ENCODE measurements at places on chromosomes 12 and 14.

- no peak for DNase-seq
Measured at GRCh38 chr14:105219753-105220152, 28.6 kb upstream of the BTBD6 start.

- DNase-seq, result no peak
Measured at GRCh38 chr12:24746006-24746671, 202.8 kb downstream of the BCAT1 start.

DNA sequence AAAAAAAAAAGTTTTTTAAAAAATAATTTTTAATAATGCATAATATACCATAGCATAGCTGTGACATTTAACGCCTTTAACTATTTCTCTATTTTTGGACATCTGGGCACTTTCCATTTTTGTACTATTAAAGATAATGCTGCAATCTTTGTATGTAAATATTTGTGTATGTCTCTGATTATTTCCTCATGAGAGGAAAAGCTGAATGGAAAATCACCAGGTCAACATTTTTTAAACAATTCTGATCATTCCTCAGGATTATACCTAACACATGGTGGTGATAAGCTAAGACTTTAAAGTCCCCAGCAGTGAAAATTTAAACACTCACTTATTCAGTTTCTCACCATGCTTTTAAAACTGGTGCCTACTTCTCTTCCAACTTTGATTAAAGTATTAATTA, 31.3 kb upstream of the NR1H4 start:
- DNase-seq, result no peak

DNA sequence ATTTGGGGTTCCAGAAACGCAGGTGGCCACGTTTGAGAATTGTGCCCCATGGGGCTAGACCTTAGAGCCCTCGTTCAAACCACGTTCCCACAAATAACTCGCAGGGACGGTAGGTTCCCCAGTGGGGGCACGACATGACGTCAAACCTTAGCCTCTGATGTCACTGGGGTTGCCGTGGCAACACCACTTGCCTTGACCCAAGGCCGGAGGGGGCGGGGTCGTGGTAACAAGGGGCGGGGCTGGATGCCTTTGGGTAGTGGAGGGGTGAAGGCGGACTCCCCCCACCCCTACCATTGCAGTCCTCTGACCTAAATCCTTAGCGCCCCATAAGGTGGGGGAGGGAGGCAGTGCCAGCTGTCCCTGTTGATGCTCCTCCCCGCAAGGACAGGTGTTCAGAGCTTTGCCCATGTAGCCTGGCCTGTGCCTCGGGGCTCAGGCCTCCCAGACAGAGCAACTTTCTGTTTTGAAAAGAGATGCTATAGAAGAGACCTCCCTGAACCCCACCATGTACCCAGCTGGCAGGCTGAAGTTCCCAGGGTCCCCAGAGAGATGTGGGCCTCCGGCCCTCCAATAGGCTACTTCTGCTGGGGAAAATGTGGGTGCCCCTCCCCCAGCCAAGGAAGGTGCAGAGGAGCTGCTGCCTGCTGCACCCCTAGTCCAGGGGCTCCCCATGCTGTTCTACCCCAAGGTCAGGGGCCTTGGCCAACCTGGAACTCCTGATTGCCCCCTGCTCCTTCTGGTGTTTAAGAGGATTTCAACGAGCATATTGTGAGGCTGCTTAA, 1.9 kb downstream of the FAM222A start:
- no peak for DNase-seq

DNA sequence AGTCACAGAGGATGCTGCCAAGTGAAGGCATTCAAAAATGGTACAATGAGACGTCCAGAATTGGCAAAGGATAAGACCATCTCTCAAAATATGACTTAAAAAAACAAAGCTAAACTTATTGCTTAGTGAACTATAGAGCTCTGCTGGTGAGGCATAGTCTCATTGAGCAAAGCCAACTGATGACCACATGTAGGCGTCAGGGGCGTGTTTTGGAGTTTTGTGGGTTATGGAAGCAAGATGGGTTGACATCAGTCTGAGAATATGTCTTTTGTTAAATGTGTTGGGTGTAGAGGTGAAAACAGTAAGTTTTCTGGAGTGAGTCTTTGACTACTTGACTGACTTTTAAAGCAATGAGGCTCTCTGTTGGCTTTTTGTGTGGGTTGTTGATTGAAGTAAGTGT, 47.2 kb downstream of the ATL1 start:
- no peak for DNase-seq

DNA sequence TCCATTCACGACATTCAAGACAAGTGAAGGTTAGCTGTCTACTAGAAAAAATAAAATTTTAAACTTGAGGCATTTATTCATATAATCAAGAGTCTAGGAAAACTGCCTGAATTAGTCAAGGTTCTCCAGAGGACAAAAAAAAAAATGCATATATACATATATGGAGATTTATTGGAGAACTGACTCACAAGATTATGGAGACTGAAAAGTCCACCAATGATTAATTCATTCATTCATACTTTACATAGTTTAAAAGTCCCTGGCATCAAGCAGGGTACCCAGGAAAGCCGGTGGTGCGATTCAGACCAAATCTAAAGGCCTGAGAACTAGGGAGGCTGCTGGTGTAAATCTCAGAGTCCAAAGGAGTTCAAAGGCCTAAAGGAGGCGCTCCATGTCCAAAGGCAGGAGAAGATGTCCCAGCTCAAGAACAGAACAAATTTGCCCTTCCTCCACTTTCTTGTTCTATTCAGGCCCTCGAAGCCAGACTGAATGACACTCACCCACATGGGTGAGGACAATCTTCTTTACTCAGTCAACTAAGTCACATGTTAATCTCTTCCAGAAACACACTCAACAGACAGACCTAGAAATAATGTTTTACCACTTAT, 64.3 kb downstream of the ANKS1B start:
- no peak for DNase-seq

DNA sequence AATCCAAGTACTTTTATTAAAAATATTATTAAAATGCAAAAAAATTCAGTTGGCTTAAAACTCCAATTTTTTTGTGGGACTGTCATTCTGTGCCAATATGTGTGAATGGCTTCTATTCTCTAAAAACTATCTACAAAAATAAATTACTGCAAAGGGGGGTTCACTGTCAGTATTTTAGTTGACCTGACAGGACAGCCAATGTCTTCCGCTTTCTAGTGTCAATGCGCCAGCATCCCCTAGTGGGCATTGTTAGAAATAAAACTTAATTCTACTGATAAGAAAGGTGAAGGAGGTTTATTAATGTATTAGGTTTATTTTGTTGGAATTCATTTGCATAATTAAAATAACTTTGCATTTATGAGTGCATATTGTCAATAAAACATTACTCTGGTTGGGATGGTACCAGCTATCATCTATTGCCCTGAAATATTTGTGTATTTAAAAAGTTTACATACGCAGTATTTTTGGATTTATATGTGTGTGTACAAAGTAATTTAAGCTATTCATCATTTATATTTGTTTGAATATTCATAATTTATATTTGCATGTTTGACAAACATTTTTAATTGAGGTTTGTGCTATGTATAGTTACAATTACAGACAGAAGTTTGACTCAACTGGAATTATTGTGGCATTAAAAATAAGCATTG, 527.2 kb downstream of the FLRT2 start:
- DNase-seq, result no peak

- no peak for DNase-seq
Measured at GRCh38 chr14:61565181-61565580, 130.1 kb upstream of the HIF1A start.

DNA sequence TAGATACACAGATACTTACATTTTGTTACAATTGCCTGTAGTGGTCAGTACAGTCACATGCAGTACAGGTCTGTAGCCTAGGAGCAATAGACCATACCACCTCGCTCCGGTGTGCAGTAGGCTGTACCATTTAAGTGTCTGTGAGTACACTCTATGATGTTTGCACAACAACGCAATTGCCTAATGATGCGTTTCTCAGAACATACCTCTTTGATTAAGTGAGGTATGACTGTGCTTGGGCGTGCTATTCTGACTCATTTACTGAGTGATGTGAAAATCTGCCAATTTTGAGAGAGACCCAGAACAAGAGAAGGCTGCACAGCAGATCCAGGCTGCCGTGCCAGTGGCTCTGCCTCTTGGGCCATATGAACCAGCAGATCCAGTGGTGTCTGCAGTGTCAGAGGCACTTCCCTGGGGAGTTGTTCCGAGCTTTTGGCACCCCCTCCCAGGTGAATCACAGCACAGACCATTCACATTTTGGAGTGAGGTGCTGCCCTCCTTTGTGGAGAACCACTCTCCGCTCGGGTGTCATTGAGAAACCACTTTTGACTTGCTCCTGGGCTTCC, 20.4 kb downstream of the DLK1 start:
- DNase-seq, result no peak
